ENCODE measurements at places on chromosomes 11 and 22.

- DNase-seq, result peak; percentile 19
Measured at GRCh38 chr11:82718307-82718706, 15.4 kb downstream of the FAM181B start.

GRCh38 chr11:111500481-111500880 lies 11.7 kb downstream of the BTG4 start:
- DNase-seq, result no peak

- DNase-seq, result no peak
Measured at GRCh38 chr11:112366012-112366411, 105.4 kb upstream of the PLET1 start.

DNA sequence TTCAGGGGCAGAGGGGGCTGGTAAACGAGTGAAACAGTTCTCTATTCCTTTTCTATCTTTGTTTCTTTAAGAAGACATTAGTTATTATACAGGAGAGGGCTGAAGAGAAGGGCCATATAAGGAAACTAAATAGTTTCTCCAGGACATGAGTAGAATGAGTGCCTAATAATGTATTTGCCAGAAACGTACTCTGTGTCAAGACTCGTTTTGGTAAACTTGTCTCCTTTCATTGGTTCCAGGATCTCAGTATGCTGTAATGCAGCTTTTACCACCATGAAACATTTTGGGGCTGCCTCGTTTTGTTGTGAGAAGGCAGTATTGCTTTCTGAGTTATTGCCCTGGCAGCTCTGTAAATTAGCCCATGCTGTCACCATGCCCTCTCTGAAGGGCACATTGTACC lies 51.7 kb downstream of the POLD3 start:
- no peak for DNase-seq

DNA sequence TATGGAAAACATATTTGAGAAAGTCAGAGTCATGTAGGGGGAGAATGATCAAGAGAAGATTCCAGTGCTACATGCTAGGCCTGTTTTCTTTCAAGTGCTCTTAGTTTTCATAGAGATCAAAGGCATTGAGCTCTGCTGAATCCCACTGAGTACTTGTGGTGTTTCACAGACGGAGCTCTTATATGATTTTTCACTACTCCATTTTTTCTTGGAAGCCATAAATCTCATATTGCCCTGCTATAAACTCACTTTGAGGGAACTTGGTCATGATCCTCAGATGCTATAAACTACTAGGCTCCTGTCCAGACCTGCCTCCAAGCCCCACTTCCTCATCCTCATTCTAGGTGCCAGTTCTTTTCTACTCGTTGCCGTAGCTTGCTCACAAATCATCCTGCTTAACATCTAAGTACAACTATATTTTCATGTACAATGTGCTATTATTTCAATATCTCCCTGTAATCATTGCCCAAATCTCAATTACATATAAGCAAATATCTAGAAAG lies 180.8 kb upstream of the CCDC179 start:
- DNase-seq, result no peak

GRCh38 chr11:42462558-42463310 lies 849.1 kb upstream of the API5 start:
- no peak for DNase-seq

DNA sequence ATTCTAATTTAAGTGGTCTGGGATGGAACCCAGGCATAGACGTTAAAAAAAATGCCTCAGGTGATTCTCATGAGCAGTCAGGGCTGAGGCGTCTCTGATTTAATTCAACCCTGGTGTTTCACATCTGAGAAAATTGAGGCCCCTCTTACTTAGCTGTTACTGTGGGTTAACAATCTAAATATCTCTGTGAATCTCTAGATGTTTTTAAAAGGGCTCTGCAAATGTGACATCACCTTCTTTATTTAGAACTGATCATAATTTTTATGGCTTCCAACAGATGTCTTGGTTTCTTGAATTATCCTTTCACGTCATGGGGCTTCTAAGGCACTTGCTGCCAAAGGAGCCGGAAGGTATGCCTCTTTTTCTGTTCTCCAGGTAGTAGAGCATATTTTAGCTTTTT lies 76.1 kb upstream of the LIN7C start:
- no peak for DNase-seq

- DNase-seq, result no peak
Measured at GRCh38 chr11:4164884-4165590, 70.4 kb downstream of the RRM1 start.

DNA sequence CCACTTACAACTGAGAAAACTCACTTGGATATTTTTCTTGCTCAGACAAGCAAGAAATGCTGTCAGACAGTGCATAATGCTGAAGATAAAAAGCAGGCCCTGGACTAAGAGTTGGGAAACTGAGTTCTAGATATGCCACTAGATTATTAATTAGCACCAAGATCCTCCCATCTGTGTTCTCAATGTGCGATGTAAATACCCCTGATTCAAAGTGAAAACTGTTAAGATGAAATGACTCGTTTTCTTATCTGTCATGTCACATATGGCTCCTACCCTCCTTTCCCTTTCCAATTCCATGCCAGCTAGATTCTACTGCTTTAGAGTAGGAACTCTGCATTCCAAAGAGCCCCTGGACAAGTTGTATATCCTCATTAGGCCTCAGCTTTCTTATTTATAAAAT lies 88.9 kb upstream of the CLNS1A start:
- DNase-seq, result no peak
